ENCODE measurements at places on chromosomes 3 and 15.
A peak's percentile ranks its signal among the peaks of the same experiment; 100 is the strongest.

GRCh38 chr3:149243540-149243939, 21.9 kb upstream of the CP start:
- peak; percentile 21 for DNase-seq

- DNase-seq: peak; percentile 51
Measured at GRCh38 chr3:130093741-130094391, 12.2 kb downstream of the ALG1L2 start.

- no peak for DNase-seq
Measured at GRCh38 chr3:42667523-42668412, 14.3 kb downstream of the ZBTB47 start.

DNA sequence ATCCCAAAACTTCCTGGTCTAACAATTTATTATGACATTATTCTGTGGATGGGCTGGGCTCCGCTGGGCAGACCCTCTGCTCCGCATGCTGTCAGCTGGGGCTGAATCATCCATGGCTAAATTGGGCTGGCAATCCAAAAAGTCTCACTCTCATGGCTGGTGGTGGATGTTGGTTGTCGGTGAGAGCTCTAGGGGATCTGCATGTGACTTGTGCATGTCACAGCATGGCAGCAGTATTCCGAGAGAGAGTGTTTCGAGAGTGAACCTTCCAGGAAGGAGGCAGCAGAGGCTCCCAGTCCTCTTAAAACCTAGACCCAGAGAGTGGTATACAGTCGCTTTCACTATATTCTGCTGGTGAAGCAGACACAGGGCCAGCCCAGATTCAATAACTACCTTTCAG, 9.9 kb downstream of the RARB start:
- no peak for DNase-seq

DNA sequence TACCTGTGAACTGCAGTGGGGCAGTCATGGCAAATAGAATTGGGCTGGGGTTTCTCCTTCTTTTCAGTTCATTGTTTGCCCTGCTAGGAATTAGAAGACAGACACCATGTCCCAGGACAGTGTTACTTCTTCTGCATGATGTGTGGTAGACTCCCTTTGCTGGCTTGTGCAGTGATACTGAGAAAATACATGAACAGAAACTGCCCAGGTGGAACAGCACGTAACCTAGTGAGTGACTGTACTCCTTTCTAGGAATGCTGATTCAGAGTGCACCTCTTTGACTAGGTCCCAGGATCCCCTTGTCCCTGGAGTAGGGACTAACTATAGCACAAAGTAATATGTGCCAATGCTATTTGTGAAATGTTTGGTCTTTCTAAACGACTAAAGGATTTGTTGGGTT, 10.7 kb upstream of the SLC22A13 start:
- no peak for DNase-seq

Data from CD4-positive, alpha-beta T cell treated with Interleukin-15 for 1 hour (primary cell).